ENCODE measurements at places on chromosomes 5 and 9.

DNA sequence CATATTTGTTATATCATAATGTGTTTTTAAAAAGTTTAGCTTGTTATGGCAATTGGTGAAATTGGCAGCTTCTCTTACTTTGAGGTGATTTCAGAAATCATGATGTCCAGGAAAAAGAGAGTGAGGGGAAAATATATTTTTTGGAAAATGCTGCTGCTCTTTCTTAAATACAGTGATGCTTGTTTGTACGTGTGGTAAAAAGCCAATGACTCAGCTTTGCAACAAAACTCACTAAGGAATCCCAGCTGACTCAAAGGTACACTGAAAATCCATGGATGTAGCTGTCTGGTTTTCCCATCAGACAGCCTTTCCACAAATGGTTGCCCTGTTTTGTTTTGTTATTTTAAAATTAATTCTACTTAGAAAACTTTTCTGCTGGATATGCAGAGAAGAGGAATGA is 306.4 kb upstream of the PAPPA start:
- DNase-seq = no peak

- no peak for DNase-seq
These were observed 50.7 kb upstream of the CHSY3 start for GRCh38 chr5:129853588-129853987.

- DNase-seq = no peak
These were observed 138.4 kb downstream of the NTRK2 start for GRCh38 chr9:84807870-84808390.

DNA sequence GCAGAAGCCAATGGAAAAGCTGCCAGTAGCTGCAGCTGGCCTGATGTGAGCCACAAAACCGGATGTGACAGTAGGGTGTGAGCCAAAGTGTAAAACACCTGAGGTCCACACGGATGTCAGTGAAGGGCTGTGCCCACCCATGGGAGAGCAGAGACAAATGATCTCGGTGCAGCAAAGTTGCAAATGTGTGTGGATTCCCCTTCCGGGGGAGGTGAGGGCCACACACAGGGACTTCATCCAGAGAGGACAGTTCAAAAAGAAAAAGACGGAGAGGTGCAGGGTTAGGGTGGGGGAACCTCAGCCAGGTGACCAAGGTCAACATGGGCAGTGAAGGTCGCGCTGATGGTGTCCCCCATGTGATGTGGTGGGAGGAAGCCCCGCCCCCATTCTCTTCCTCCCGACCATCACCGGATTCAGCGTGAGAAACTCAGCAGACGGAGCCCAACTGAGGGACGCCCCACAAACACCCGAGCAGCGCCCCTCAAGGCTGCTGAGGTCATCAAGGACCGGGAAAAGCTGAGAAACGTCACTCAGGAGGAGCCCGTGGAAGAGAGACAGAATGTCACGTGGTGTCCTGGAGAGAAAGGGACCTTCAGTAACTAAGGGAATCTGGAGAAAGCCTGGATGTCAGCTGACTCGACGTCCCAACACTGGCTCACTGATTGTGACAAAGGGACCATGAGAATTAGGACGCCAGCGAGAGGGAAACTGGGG is 11.4 kb upstream of the PTGDS start:
- no peak for DNase-seq

GRCh38 chr5:123754908-123755307 is 242.9 kb downstream of the CSNK1G3 start:
- DNase-seq = no peak

GRCh38 chr5:73812962-73813588 is 187.1 kb downstream of the ARHGEF28 start:
- no peak for DNase-seq

DNA sequence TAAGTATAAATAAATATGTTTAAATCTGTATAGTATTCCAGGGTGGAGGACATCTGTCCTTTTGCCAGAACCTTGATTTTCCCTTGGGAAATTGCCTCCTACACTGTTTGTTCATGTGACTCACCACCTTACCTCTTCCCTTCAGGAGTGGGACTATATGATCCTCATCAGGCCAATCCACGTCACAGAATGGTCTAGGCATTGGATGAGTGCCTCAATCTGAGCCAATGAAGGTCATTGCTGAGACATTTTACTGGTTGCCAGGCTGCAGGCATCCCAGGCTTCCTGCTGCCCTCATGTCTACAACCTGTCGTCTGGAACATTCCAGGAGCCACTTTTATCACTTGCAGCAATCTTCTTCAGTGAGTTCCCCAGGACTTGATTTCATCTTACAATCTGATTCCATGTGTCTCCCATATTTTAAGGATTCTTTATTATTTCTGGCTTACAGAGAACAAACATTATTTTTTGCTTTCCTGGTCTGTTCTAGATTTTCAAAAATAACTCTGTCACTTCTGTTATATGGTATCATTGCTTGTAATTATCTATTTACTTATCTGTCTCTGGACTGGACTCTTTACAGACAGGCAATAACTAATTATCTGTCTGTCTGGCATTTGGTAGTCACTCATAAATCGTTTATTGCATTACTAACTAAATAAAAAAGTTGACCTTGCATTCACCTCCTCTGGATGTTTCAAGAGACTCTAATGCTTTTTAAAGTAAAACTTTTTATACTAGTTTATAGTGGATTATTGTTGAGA is 107.3 kb upstream of the APC start:
- DNase-seq = no peak

- no peak for DNase-seq
These were observed 49.2 kb downstream of the KIAA1958 start for GRCh38 chr9:112535811-112536210.

GRCh38 chr5:13227513-13227912 is 717.0 kb downstream of the DNAH5 start:
- DNase-seq = no peak

- DNase-seq = no peak
These were observed 152.2 kb downstream of the GABBR2 start for GRCh38 chr9:98556511-98556910.

DNA sequence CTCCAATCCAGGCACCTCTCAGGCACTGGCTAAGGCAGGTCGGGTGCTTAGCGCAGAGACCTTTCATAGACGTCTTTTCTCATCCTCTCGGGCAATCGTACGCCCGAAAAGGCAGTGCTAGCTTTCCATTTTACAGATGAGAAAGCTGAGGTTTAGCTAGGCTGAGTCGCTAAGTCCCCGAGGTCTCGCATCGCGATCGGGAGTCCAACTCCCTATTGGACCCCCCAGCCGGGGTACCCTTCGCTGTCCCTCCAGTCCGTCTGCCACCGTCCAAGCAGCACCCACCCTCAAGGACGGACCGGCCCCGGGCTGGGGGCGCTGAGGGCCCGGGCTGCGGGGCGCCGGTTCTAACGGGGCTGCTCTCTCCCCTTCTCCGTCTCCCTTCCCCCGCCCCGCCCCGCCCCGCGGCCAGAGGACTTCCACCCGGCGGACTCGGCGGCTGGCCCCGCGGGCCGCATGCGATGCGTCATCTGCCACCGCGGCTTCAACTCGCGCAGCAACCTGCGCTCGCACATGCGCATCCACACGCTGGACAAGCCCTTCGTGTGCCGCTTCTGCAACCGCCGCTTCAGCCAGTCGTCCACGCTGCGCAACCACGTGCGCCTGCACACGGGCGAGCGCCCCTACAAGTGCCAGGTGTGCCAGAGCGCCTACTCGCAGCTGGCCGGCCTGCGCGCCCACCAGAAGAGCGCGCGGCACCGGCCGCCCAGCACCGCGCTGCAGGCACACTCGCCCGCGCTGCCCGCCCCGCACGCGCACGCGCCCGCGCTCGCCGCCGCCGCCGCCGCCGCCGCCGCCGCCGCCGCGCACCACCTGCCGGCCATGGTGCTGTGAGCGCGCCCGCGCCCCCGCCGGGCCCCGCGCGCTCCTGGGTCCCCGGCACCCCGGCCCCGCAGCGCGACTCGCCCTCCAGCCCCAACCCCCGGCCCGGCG is 12.5 kb upstream of the EXOSC2 start:
- peak; percentile 97 for DNase-seq

DNA sequence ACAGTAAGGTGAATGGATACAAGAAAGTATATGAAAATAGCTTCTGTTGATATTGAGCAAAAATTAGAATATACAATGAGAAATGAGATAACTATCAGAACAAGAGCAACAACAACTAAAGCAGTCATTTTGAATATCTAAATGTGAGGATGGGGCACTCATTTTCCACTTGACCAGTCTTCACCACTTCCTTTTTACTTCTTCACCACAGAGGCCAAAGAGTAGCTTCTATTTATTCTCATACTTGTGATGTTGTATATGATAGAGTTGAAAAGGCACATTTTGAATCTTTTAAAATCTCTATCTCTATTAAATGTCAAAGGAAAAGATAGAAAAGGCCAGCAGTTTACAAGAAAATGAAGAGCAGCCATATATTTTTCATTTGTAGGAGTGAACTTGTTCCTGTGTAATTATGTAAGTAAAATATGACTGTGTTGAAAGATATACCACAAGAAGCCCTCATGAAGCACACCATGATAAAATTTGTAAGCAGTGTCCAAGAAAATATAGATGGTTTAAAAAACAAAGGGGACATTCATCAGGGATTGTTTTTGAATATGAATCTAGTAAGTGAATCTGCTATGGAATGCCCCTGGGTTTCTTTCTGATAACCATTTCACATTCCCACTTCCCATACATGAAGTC is 39.2 kb downstream of the ADAMTS19 start:
- DNase-seq = no peak

- DNase-seq = no peak
These were observed 130.1 kb upstream of the C9orf72 start for GRCh38 chr9:27703216-27703980.

- no peak for DNase-seq
These were observed 526 bp upstream of the STXBP1 start for GRCh38 chr9:127611603-127611898.

GRCh38 chr5:51995773-51996306 is 612.6 kb downstream of the ISL1 start:
- DNase-seq = no peak

- no peak for DNase-seq
These were observed 88.4 kb upstream of the ADRA1B start for GRCh38 chr5:159827861-159828260.

- DNase-seq = no peak
These were observed 132.7 kb upstream of the IER5L start for GRCh38 chr9:129310666-129311350.

DNA sequence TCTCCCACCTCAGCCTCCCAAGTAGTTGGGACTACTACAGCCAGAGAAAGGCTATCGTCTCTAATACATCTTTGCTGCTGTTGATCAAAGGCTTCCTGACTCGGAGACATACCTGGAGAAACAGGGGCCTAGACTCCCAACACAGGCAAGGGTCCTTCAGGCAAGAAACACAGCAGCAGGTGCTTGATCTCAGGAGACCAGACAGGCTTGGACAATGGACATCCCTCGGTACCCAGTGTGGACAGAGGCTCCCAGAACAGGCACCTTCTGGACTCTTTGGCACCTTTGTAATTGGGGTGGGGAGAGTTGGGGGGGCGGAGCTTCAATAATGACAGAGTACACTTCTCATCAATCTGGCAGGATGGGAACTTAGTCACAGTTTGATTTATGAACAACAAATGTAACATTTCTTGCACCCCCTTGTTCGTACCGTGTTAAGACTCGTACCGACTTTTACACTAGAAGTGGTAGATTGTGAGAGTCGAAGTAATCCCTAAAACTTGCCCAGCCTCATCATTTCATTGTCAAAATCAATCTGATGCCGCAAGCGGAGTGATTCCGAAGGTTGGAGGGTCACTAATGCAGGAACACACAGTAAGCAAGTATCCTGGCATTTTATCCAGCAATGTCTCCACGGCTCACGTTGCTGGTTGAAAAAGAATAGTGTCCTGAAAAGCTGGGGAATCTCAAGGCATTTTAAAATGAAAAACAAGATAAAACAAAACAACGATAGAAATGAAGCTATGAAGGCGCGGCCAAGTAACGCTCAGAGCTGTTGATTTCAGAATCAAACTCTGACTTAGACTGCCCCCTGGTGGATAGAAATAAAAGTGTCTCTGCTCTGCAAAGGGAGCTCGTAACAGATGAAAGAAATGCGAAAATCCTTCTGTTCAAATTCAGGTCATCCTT is 46.4 kb upstream of the STK32A start:
- peak; percentile 13 for DNase-seq

GRCh38 chr5:154117930-154118329 is 72.6 kb upstream of the GALNT10 start:
- no peak for DNase-seq
